ENCODE measurements at places on chromosomes 5 and 9.

DNA sequence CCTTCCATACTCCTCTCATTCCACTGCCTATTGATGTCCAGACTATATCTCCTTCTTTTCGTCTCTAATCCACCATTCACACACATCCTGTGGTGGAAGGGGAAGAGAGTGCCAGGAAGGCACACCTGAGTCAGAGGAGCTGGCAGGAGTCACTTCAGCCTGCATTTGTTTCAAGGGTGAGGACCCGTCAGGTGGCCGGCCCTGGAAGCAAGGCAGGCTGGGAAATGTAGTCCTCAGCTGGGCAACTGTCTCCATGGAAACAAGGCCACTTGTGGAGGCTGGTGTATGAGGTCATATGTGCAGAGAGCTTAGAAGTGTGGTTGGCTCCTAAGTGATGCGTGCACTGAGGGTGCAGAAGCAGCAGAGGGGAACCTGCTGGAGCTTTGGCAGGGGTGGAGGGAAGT is 278.4 kb downstream of the NSG2 start:
- DNase-seq: peak; percentile 62

GRCh38 chr9:2824054-2824453 is 19.8 kb downstream of the PUM3 start:
- no peak for DNase-seq

DNA sequence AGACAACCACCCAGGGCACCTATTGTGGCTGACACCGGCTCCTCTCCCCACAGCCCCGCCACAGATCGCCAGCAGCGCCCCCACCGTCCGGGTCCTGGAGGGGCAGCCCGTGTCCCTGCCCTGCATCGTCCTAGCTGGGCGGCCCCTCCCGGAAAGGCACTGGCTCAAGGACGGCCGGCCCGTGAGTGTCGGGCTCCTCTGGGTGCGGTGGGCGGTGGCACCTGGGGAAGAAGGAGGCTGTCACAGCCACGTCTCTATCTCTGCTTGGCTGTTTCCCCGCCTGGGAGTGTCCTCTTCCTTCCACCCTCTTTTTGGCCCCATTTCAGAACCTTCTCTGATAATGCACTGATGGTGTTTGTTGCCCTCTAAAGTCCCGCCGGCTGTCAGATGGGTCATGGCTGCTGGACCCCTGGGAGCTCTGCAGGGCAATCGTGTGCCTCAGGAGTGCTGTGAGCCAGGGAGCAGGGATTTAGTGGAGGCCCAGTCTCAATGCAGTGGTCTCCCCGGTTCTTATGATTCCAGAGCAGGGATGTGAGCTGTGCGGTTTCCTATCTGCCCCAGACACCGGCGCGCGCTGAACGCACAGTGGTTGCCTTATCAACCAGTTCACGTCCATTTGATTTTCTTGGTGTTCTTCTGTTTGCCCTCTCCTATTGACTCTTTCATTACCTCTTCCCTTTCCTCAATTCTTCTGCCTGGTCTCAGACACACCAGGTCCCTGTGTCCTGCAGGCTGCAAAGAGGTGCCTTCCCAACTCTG is 55.3 kb downstream of the HMCN2 start:
- no peak for DNase-seq

- no peak for DNase-seq
These were observed 19.3 kb upstream of the PIP5K1B start for GRCh38 chr9:68685770-68686169.

DNA sequence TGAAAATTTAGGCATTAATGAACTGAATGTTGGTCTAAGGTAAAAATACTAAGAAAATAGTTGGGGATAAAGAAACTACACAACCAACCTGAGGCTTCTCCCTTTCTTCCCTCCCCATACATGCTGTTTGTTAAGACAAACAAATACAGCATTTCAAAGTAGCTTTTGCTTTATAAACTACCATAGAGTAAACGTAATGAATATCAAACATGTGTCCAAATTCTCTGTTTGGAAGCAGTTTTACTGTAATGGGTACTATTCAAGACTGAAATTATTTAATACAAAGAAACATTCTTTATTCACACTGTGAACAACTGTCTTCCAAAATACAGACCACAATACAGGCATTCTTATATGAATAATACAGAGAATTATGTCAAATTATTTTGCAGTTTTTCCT is 52.0 kb downstream of the SLC44A1 start:
- DNase-seq: peak; percentile 67

- DNase-seq: no peak
These were observed 78.2 kb upstream of the IFNE start for GRCh38 chr9:21560281-21560745.

- no peak for DNase-seq
These were observed 75.9 kb downstream of the SPRY4 start for GRCh38 chr5:142248853-142249462.

DNA sequence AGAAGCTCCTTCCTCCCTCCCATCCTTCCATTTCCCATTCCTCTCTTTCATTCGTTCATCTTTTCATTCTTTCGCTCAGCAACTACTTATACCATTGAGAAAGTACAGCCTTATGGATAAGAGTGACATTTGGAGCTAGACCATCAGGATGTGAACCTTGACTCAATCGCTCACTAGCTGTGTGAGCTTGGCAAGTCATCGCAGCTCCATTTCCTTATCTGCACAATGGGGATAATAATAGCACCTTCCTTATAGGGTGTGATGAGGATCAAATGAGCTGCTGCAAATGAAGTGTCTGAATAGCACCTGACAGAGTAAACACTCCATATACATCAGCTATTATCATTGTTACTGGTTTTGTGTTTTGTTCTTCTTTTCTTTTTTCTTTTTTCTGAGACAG is 28.1 kb upstream of the SYNPO start:
- no peak for DNase-seq

DNA sequence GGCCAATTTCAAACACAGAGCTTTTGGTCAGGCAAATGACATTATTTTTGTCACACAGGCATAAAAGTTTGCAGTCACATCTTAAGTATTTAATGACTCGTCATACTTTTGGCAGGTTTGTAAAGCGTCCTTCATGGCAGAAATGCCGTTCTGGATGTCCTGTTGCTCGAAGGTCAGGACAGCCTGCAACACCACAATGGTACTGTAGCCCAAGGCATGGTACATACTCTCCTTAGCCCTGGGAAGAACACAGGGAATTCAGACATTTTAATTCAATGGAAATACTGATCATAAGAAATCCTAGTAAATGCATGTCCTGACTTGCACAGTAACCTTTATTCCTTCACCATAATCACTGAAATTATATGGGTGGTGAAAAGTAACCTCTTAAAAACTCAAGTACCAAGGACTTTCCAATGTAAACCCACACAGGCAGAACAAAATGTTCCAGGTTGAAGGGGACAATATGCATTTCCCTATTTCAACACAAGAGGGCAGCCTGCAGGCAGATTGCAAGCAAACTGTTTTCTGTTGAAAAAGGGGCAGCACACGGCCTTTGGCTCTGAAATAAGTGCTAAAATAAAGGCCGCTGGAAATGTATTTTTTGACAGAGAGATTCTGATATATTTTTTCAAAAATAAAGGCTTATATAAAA is 95.7 kb downstream of the TTC39B start:
- DNase-seq: peak; percentile 66

- no peak for DNase-seq
These were observed 125.8 kb upstream of the SHB start for GRCh38 chr9:38194870-38195269.

GRCh38 chr5:57850109-57850508 is 367.5 kb upstream of the ACTBL2 start:
- no peak for DNase-seq

DNA sequence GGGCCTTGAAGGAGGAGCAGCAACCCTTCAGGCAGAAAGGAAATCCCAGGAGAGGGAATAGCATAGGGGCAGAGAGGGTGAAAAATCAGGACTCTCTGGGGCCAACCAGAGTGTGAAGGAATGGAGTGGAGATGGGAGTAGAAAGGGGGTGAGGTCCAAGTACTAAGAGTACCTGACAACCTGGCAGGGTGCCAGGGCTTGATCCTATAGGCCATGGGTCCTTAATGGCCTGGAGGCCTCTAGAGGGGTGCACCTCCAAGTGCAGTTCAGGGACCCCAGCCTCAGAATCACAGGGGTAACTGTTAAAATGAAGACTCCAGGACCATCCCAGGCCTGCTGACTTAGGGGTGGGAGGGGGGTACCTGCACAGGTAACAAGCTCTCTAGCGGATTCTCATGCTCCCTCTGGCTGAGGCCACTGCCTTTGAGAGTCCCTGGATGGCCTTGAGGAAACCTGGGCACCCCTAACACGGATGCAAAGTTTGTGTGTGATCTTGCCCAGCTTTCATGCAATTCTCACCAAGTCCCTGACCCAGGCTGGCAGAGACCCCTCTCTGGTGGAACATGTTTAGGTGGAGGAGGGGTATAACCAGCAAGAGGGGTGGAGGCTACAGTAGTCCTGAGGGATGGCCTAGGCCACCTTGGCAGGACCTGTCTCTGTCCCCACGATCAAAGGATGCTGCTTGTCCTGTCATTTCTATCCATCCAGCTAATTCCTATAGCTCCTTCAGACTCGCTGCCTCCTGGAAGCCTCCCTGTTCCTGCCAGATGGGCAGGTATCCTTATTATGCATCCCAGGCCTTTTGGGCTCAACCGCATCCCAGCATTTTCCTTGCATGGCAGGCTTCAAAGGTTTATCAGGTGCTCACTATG is 17.6 kb upstream of the CSF1R start:
- no peak for DNase-seq

DNA sequence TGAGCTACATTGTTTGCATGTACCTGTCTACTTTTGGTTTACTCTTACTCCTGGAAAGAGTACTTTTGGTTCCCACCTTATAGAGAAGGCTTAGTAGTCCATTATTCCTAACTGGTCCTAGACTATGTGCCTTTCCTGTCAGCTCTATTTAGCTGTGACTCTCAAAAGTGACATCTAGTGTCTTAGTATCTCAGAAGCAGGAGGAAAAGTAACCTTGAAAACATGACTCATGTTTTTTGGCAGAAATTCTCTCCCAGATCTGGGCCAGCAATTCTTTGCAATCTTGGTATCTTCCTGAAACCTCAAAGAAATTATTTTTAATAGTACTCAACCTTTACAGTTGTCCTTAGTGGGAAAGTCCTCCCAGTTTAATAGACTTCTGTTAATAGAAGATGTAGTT is 691.7 kb upstream of the SEMA6A start:
- DNase-seq: no peak

- DNase-seq: peak; percentile 17
These were observed 486.7 kb downstream of the RAB3C start for GRCh38 chr5:59069438-59070079.

DNA sequence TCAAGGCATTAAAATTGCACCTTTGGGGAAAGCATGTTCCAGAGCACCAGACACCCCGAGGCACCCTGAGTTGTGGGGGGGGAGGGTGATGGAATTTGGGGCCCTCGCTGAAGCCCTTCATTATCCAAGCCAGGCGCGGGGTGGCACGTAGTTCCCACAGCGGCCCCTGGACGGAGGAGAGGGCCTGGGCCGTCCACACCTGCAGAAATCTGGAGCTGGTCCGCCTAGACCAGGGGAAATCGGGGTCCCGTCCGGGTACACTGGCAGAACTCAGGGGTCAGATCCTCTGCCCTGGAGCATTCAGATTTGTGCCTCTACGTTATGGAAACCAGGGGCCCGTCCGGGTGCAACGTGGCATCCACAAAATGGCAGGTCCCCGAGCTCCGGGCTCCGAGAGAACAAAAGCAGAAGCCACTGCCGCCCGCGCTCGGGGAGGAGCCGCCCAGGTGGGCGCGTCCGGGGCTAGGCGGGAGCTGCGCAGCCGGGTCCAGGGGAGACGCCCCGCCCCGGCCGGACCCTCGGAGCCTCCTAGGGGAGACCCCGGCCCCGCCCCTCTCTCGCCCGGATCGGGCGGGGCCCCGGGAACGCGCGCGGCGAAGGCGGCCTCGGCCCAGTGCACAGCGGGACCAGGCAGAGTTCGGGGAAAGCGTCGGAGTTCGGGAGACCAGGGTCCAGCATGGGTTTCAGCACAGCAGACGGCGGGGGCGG is at the start of gene PLEKHG4B:
TSS of gene PLEKHG4B (plus strand) at position 613 of the 708 bp plus-strand sequence. CDS start at position 677, 64 bp downstream.
- no peak for DNase-seq

DNA sequence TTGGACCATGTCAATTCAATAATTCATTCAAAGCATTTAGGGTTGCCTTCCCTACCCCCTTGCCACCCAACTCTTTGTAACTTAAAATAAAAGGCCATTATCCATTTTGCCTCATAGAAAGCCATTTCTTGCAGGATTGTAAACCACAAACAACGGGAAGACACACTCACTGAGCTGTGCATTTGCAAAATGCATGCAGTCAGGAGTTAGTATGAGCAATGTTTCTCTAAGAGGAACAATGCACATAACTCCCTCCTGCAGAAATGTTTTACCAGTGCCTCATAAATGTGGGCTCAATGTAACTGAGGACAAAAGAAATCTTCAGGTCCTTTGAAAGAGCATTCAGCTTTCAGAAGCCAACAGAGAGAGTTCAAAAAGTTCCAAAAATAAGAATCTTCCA is 98.5 kb upstream of the ABCA1 start:
- DNase-seq: no peak

DNA sequence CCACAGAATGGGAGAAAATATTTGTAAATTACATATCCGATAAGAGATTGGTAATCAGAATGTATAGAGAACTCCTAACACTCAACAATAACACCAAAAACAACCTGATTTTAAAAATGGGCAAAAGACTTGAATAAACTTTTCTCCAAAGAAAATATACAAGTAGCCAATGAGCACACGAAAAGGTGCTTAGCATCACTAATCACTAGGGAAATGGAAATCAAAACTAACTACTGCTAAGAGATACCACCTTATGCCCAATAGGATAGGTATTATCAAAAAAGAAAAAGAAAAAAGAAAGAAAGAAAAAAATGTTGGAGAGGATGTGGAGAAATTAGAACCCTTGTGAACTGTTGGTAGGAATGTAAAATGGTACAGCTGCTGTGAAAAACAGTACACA is 212.1 kb downstream of the TLR4 start:
- DNase-seq: no peak

DNA sequence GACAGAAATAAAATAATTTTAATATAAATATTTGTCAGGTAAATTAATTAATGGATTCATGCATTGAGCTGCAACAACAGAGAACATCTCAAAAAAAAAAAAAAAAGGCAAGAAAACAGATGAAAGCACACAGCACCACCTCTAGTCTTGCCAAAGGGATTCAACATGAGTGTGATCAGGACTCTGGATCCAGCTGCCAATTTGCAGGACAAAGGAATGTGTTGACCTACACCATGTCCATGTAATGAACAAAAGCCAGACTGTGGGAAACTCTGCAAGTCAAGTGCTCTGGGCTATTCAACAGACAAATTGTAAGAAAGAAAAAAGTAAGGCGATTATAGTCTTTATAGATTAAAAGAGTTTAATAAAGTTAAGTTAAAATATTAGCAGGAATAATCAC is 769.3 kb downstream of the TLR4 start:
- DNase-seq: no peak

GRCh38 chr5:149240354-149240998 is 31.2 kb upstream of the AFAP1L1 start:
- DNase-seq: no peak

DNA sequence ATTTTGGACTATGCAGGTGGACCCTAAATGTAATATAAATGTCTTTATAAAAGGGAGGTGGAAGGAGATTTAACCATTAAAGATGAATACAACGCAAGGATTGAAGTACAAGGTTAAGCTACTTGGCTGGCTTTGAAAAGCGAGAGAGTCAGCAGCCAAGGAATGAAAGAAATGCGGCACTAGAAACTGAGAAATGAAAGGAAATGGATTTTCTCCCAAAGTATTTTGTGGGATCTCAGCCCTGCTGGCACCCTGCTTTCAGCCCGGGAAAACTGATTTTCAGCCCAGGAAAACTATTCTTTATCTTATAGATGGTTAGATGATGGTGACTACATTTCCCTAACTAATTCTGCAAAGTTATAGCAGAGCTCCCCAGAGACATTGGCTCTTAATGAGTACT is 1349.6 kb upstream of the C9orf72 start:
- no peak for DNase-seq

GRCh38 chr5:33925278-33925677 is 10.9 kb upstream of the RXFP3 start:
- DNase-seq: no peak
